ENCODE measurements at places on chromosomes 11 and 22.

- DNase-seq: no peak
These were observed 33.5 kb downstream of the SCUBE2 start for GRCh38 chr11:9057888-9058287.

DNA sequence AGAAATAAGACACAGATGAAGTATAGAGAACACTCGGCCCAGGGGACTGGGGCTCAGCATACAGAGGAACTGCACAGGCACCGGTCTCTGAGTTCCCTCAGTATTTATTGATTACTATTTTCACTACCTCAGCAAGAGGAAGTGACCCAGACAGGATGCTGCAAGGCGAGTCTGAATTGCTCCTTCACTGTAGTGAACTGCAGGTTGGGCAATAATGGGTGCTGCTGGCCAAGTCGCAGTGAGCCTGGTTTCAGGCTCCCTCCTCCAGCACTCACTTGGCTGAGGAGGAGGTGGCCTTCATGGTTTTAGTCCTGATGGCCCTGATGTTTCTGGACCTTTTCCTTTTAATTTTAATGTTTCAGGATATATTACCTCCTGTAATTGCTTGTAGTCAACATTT lies 10.4 kb downstream of the OR52K2 start:
- no peak for DNase-seq

GRCh38 chr11:28366549-28367346 lies 258.6 kb downstream of the METTL15 start:
- no peak for DNase-seq

DNA sequence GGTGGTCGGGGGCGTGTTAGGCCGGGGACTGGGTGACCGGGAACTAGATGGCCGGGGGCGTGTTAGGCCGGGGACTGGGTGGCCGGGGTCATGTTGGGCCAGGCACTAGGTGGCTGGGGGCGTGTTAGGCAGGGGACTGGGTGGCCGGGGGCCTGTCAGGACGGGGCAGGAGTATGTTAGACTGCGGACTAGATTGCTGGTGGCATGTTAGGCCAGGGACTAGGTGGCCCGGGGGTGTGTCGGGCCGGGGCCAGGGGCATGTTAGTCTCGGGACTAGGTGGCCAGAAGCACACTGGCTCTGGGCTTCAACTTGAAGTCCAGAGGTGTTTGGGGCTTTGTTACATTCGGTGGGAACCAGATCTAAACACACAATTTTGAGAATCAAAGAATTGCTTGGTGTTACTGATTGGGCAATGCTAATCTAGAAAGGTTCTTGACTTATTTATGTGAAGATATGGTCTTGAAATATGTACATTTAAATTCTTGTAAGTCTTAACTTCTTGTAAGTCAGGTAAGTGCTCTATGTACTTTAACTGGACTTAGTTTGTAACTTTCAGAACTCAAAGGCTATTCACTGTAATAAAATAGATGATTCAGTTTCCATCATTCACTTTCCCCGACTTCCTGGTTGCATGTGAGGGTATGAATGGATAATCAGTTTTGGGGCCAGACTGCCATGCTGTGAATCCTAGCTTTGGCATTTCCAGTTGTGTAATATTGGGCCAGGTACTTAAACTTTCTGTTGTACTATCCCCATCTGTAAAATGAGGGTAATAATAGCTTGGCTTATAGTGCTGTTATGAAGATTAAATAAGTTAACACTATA lies 1.1 kb downstream of the EXT2 start:
- DNase-seq: no peak

- DNase-seq: no peak
These were observed 102.4 kb upstream of the TIMP3 start for GRCh38 chr22:32699001-32699582.

- DNase-seq: no peak
These were observed 86.5 kb upstream of the PITPNB start for GRCh38 chr22:28005513-28005912.

- DNase-seq: no peak
These were observed 87.4 kb downstream of the AMBRA1 start for GRCh38 chr11:46506483-46506791.

GRCh38 chr11:128901653-128902514 lies 10.7 kb downstream of the KCNJ5 start:
- DNase-seq: no peak

GRCh38 chr11:64292460-64293254 lies 1.6 kb downstream of the KCNK4 start:
- no peak for DNase-seq

DNA sequence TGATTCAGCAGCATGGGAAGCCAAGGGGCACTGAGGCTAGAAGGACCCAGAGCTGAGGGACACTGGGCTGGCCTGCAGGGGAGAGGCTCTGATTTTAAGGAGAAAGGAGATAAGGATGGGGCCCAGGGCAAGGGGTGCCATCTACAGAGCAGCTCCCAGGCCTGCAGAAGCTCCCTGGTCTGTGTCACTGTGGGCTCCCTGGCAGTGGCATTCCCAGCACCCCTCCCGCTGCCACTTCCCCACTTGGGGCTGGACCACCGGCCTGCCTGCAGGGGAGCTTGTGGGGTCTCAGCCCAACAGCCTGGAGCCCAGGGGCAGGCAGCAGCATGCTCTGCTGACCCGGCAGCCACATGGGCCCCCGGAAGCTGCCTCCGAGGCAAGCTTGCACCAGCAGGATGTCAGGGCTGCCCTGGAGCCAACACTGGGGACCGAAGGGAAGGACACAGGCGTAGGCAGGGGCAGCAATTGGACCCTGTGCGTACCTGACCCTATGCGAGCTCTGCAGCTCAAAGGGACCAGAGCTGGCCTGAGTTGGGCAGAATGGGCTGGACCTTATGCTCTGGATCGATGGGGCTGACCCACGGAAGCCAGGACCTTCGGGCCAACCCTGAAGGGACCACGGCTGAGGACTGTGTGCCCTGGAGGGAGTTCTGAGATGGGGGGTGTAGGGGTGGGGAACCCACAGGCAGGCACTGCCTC lies 35.4 kb upstream of the WNT7B start:
- DNase-seq: no peak

Measured in stimulated activated CD4-positive, alpha-beta T cell treated with anti-CD3 and anti-CD28 coated beads, Interleukin-1b, Interleukin-23, amount 100 ng/mL, for 1 hour (primary cell).